ENCODE measurements at places on chromosomes 13 and 19.

DNA sequence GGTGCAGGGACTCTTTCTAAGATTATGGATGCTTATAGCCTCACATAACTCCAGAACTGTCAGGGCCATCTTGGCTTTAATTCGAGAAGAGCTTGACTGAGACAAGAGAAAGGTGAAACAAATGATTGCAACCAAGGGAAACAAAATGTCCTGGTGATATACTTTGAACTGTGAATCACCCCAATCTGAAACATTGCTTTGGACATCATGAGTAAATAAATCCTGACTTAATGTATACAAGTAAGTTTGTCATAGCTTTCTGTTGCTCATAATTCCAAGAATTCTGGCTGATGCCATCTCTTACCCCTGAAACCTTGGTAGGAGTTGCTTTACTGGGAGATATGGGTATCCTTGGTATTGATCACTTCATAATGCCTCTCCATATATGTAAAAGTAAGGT lies 5.8 kb upstream of the VWA8 start:
- DNase-seq: no peak

- no peak for DNase-seq
Measured at GRCh38 chr19:18291019-18291524, 9.7 kb upstream of the JUND start.

- no peak for DNase-seq
Measured at GRCh38 chr19:46946611-46947238, 72.9 kb upstream of the NPAS1 start.

DNA sequence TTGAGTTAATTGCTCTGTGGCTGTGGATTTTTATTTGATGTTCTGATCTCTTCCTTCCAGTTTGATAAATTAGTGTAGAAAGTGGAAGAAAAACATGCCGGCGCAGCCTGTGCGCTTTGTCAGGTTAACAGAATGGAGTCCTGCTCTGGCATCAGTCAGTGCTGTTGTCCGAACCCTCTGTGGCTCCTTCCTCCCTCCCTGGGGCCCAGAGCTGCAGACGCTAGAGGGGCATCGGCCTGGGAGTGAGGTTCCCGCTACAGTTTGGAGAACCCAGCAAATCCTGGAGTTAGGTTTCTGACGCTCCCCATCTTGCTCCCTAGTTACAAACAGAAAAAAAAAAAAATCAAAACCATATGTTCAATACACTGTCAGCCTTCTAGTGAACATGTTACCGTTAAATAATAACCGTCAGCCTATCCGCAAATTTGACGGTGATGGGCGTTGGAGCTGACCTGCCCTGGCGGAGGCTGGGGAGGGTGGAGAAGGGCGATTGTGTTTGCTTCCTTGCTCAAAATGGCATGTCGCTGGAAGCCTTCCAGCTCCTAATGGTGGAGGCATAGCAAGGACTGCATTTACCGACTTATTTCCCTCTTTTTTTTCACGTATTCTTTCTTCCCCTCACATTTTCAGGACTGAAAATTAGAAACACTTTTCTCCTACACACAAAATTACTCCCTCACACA lies 13.6 kb downstream of the MBNL2 start:
- DNase-seq: no peak

DNA sequence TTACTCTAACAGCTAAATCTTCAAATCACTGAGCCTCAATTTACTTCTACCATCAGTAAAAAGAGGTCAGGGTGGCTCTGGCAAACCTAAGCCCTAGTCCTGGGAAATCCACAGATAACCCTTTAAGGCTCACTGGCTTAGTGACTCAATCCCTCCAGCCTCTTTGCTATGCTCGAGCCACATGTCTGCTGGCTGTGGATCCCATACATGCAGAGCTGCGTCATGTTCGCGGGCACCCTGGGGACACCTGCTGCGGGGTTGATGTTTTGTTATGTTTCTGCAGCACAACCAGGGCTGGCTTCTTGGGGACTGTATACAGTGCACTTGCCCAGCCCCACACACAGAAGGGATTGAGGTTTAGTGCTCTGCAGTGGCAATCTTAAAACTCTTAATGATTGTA lies 41.6 kb upstream of the C13orf42 start:
- DNase-seq: no peak

GRCh38 chr13:62524061-62524460 lies 1108.4 kb upstream of the PCDH20 start:
- DNase-seq: no peak

DNA sequence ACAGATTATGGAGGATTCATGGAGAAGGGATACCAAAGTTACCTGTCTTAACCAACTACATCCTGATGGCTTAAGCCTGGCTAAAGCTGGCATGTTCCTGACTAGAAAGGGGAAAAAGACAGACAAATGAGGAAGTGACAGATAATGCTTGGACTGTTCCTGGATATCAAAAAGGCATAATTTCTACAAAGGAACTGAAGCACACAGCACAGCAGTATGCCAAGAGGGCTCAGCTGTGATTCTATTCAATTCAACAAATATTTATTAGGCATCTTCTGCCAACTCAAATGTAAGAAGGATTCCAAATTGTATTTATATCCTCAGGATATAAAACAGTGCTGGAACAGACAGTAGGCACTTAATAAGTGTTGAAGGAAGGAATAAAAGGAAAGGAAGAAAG lies 59.5 kb downstream of the KLF12 start:
- DNase-seq: no peak

- DNase-seq: no peak
Measured at GRCh38 chr13:36417331-36417730, 15.0 kb upstream of the CCNA1 start.

DNA sequence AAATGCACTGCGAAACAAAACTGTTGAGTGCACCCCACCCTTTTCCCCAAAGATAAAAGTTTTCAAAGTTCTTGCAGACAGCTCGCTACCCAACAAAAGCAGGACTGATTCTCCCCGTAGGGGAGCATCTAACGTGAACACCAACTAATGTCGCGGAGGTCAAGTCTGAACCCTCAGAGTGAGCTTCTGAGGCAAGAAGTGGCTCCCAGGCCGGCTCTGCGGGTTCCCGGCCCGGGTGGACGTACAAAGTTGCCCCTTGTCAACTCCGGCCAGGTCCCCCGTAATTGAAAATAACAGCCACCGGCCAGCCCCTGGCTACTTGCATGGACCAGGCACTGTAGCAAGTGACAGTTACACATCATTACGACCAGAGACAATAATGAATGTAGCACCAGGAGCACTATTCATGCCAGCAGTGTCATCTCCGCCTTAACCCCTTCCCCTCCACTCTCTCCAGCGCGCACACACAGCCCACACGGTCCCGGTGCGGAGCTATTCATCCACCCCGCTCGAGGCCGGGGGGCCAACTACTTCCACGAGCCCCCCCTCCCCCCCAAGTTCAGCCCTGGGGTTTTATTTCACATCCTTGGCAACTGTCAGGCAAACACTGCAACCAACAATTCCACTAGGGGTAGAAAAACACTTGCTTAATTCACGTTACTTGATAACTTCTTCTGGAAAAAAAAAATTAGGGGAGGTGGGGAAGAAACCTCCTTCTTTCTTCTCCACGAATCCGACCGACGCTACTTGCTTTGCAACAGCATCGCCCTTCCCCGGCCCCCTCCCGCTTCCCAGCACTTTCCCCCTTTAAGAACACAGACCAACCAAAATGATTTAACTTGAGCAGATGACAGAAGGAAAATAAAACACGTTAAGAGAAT lies 1.2 kb downstream of the KLF12 start:
- no peak for DNase-seq

DNA sequence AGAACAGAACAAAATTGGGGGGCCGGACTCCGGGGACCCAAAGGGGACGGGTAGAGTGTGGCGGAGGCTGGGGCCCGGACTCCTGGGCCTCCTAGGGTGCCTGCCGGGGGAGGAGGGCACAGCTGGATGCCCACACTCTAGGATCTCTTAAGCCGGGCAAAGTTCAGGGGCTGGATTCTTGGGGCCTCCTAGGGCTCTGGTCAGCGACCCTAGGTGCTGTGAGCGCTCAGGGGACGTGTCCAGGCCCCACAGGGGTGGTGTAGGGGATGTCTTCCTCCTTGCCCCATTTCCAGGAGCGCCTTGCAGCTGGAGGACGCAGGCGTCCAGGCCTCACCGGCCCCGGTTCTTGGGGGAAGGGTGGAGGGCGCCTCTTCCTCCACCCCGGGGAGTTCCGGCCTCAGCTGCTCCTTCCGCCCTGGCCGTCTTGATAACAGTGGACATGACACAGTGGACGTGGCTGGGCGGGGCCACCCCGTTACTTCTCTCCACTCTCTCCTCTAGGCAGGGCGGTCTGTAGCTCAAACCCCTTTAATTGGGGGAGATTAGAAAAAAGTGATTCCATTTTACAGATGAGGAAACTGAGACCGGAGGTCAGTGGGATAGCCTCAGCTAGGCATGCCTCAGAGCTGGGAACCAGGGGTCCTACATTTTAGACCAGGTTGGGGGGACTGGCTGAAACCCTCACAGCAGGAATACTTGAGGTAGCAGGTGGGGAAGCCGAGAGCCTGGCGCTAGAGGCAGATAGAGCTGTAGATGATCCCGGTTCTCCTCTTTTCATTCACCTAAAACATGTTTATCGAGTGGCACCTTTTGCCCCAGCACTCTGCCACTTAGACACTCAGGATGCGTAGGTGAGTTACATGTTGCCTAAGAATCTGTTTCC lies 705 bp downstream of the STXBP2 start:
- no peak for DNase-seq

- no peak for DNase-seq
Measured at GRCh38 chr13:33611121-33611805, 206.7 kb upstream of the RFC3 start.

DNA sequence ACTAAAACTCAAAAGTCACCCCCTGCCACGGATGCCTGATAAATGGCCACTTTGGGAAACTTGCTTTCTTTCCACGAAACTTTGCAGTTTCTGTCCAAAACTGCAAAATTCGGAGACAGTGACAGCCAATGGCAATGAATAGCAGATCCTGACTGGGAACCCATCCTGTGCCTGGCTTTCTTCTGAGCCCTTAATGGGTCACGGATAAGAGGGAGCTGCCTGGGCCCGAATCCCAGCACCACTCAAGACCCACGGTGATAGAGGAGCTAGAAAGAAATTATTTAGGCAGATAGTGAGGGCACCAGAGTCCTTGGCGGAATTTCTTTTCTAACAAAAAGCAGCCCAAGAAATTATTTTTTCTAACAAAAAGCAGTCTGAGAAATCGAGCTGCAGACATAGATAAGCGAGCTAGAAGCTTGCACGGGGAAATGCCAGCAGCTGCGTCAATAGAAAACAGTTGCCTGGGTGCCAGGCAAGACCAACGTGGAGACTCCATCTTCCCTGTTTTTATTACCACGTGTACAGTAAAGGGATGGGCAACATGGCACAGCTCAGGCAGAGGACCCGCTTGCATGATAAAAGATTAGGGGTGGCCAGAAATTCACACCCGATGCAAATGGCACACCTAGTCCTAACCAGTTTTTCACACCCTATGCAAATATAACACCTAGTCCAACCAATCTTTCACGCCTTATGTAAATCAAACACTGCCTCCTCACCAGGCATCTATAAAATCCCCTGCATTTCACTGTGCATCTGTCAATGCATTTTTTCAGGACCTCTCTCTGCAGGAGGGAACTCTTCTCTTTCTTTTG lies 7.1 kb upstream of the HSH2D start:
- DNase-seq: no peak

- no peak for DNase-seq
Measured at GRCh38 chr19:55152017-55152416, 3.0 kb upstream of the TNNT1 start.

GRCh38 chr13:35256459-35257148 lies 219.9 kb downstream of the MAB21L1 start:
- no peak for DNase-seq

- no peak for DNase-seq
Measured at GRCh38 chr13:90633849-90634248, 713.6 kb upstream of the MIR17HG start.

DNA sequence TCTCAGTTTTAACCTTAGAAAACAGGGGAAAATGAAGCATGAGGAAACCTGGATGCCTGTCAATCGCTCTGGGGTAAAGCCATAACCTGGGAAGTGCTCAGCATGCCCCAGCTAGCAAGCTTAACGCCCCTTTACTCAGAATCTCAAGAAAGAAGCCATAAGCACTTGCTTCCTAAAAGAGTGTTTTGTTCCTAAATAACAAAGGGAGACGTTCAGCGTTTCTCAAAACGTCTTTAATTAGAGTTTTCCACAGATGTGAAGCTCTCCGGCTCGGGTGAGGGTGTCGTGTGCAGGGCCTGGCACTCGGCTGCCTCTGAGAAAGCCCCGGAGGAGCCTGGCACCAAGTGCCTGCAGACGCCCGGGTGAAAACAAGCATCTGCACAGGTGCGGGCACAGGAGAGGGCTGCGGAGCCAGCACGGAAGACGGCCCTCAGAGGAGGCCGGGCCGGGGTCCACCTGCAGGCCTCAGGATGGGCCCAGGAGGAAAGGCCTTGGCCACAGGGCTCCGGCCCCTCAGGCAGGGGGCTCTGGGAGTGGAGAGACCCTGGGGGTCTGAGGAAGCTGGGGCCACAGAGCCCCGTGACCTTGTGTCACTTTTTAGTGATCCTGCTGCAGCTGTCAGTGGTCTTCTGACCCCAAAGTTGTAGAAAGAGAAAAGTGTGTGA lies 6.2 kb downstream of the GAS6 start:
- DNase-seq: no peak

- peak; percentile 61 for DNase-seq
Measured at GRCh38 chr19:17333611-17334413, 843 bp downstream of the ANO8 start.

DNA sequence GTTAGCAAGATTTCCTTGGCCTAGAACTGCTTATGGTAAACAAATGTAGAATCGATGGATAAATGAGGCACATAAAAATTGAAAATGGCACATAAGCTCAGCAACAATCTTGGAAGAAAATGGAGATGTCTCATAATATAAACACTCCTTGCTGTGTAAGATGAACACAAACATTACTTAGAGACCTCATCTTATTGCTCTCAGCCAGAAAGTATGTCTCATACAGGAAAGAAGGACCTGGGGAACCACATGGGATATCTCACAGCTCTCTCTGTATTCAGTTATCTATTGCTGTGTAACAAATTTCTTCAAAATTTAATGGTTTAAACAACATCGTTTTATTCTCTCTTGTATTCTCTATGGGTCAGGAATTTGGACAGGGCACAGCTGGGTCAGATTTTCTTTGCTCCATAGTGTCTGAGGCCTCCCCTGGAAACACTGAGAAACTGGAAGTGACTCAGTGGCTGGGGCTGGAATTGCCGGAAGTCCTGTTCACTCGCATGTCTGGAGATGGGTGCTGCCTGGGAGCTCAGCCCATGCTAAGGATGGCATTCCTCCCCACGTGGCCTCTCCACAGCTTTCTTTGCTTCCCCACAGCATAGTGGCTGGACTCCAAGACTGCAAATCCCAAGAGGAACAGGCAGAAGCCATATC lies 105.1 kb downstream of the NUFIP1 start:
- DNase-seq: no peak
